ENCODE measurements at places on chromosomes 5 and 9. TPM values are rescaled to one million over a fixed set of nuclear protein-coding genes. Genes with fewer than 3 reads are reported as not detected.

The PCDHGA9 gene
- total RNA-seq: 0.89 TPM

The SMIM3 gene
- total RNA-seq: 6.3 TPM

The NR2F1-AS1 gene
- 1.4 TPM for total RNA-seq

The IFNK gene
- total RNA-seq: not detected

The HK3 gene
- not detected for total RNA-seq

The SLC36A2 gene
- not detected for total RNA-seq

The TRIP13 gene
- total RNA-seq: 21.9 TPM

The PPIP5K2 gene
- 50.4 TPM for total RNA-seq

The COL27A1 gene
- total RNA-seq: 43.8 TPM

The OR1Q1 gene
- total RNA-seq: not detected

The AQP7 gene
- not detected for total RNA-seq

The PAEP gene
- total RNA-seq: not detected

The SPINK13 gene
- not detected for total RNA-seq

The C6 gene
- not detected for total RNA-seq

The PGM5 gene
- total RNA-seq: not detected

The NOTCH1 gene
- 22.3 TPM for total RNA-seq

The GZMA gene
- total RNA-seq: not detected

The KCTD16 gene
- 0.29 TPM for total RNA-seq

The TNC gene
- 135 TPM for total RNA-seq

The PCDHGC4 gene
- total RNA-seq: 2.6 TPM

The NME5 gene
- total RNA-seq: 3.9 TPM

The PCSK5 gene
- total RNA-seq: 2.5 TPM

The KIF4B gene
- total RNA-seq: 0.14 TPM

The ZBTB26 gene
- 13.0 TPM for total RNA-seq

The FCN2 gene
- total RNA-seq: not detected

The CDKN2B-AS1 gene
- not detected for total RNA-seq

The FST gene
- total RNA-seq: 91.6 TPM

The TIMD4 gene
- total RNA-seq: not detected
